Pancreas (tissue), 10 donors: ENCODE measurements at places on chromosomes 4 and X. TPM values are rescaled to one million over a fixed set of nuclear protein-coding genes. Genes with fewer than 3 reads are reported as not detected.

Gene ZMAT1
- 26.7 TPM for polyA plus RNA-seq

Gene MGARP
- 0.45 TPM for polyA plus RNA-seq

Gene ABCG2
- polyA plus RNA-seq = 0.68 TPM

Gene CLCN5
- polyA plus RNA-seq = 2.4 TPM

Gene NPY5R
- polyA plus RNA-seq = 0.08 TPM

Gene ATP2B3
- 0.12 TPM for polyA plus RNA-seq

Gene KIF4A
- polyA plus RNA-seq = 0.09 TPM

Gene CDX4
- not detected for polyA plus RNA-seq

Gene MAGEB2
- not detected for polyA plus RNA-seq

Gene MAPK10
- 6.3 TPM for polyA plus RNA-seq

Gene OTC
- 0.68 TPM for polyA plus RNA-seq

Gene DUSP21
- polyA plus RNA-seq = not detected

Gene CCDC120
- 7.3 TPM for polyA plus RNA-seq

Gene GPRASP1
- 6.6 TPM for polyA plus RNA-seq

Gene TMSB15A
- polyA plus RNA-seq = 0.42 TPM

Gene FREM3
- not detected for polyA plus RNA-seq

Gene WDR1
- 30.0 TPM for polyA plus RNA-seq

Gene TLR1
- polyA plus RNA-seq = 1.3 TPM

Gene TLR3
- polyA plus RNA-seq = 0.99 TPM
